ENCODE measurements at places on chromosomes 11 and 22.

DNA sequence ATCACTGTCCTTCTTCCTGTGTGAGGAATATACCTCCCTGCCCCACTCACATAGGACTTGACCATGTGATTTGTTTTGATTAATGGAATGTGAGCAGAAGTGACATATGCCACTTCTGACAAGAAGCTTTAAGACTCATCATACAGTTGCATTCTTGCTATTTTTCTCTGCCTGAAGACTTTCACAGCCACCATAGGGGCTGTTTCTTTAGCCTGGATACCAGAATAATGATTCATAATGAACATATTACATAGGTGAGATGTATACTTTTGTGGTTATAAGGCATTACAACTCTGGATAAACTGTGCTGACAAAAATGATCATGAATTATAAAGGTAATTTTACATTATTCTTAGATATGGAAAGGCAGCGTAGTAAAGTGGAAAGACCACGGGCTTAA is 798.0 kb downstream of the DLG2 start:
- no peak for DNase-seq

- no peak for DNase-seq
Measured at GRCh38 chr22:21726650-21727049, 8.9 kb downstream of the YPEL1 start.

DNA sequence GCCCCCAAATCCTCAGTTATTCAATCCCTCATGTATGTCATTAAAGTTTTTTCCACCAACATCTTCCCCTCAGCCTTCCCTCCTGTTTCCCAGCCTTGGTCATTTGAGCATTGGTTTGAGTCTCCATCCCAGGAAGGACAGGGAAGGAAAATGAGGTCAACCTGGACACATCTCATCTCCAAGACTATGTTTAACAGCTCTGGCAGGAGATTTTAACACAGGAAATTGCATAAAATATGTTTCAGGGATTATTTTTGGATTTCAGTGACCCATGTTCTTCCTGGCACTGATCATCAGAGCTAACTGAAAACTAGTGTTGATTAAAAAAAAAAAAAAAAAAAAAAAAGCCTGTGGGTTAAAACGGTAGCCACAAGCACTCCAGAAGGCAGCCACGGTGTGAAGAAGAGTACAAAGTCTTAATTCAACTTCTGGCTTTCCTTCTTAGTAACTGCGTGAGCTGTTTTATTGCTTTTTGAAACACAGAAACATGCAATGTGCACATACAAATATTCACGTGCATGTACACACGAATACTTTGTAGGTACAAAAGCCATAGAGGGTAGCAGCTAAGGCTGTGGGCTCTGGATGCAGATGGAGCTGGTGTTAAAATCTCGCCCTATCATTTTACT is 164.4 kb upstream of the DDI1 start:
- DNase-seq = no peak

DNA sequence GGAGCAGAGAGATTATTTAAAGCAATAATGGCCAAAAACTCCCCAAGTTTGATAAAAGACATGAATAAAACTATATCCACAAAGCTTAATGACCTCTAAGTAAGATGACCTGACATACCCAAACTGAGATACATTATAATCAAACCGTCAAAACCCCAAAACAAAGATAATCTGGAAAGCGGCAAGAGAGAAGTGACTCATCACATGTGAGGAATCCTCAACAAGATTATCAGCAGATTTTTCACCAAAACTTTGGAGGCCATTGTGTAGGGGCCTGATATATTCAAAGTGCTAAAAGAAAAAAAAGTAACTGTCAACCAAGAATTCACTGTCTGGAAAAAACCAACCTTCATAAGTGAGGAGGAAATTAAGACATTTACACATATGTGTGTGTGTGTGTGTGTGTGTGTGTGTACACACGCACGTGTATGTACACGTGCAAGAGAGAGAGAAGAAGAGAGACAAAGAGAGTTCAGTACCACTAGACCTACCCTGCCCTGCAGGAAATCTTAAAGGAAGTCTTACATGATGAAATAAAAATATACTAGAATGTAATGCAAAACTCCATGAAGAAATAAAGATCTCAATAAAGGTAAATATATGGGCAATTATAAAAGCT is 752.4 kb downstream of the NELL1 start:
- no peak for DNase-seq

- DNase-seq = no peak
Measured at GRCh38 chr11:6516865-6517264, 19.8 kb downstream of the DNHD1 start.

- DNase-seq = no peak
Measured at GRCh38 chr11:115922876-115923275, 418.7 kb upstream of the CADM1 start.

DNA sequence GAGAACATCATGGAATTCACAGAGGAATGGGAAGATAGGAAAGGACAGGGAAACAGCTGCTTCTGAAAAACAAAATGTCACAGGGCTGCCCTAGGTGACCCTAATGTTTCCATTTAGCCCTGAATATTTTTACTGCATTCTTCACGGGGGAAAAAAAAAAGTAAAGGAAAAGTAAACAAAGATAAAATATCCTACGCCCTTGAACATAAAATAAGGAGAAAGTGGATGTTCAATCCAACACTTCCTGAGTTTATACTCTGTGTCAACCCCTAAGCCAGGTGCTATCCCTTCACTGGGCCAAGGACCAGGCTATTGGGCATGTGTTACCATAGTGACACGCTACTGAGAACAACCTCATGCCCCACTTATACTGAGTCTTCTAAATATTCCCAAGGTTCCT is 84.7 kb downstream of the FAM76B start:
- no peak for DNase-seq

GRCh38 chr11:60310407-60310998 is 16.6 kb upstream of the MS4A6E start:
- DNase-seq = no peak

DNA sequence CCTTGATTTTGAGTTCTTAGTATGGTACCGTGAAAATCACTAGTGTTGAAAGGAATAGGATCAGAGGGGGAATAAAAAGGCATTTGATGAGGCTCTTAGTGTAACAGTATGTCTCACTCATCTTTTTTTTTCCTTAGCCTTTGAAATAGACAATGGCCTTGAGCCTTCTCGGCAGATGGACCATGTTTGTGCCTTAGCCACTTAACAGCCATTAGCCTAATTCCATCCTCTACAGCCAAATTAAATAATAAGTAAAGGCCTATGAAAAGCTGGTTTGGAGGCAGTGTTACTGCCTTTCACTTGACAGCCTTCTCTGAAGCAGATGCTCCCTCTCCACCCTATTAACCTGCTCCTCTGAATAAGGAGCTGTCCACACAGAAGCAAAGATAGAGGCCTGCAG is 580.7 kb downstream of the NTM start:
- DNase-seq = no peak

GRCh38 chr11:65851811-65852507 is 6.0 kb downstream of the CFL1 start:
- no peak for DNase-seq

DNA sequence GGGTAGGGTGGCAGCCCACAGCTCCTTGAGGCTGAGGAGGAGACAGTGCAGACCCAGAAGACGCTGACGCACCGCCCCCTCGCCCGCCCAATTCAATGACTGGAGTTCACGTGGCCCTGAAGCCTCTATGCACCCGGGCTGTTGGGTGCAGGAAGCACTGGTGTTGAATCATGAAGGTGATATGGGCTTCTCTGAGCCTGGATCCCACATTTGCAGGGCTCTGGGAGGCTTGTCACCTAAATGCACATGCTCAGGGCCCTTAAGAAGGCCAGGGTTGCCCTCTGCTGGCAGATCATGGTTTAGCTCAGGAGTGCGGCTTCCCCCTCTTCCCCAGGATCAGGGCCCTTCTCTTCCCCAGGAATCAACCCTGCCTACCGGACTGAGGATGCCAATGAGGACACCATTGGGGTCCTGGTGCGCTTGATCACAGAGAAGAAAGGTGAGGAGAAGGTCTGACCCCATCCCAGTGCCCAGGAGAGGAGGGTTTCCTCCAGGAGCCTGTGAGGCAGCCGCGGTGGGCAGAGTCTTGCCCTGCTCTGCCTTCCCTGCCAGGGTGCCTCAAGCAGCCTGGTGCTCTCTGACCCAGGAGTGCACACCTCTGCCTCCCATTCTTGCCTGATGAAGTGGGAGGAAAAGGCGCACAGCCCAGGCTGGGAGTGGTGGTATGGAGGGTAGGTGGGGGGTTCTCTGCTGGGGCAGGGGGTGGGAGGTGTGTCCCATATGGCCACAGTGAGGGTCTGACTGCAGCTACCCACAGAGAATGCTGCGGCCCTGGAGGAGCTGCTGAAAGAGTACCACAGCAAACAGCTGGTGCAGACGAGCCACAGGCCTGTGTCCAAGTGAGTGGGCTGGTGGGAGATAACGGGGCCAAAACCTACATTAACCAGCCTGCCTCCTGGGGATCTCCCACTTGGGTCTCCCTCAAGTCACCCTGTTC is 17.5 kb downstream of the RELT start:
- DNase-seq = peak; percentile 48
